Activated CD8-positive, alpha-beta memory T cell treated with anti-CD3 and anti-CD28 coated beads for 1 hour (primary cell): ENCODE measurements at places on chromosomes 7 and 10.

- no peak for DNase-seq
These were observed 67.5 kb downstream of the ALOX5 start for GRCh38 chr10:45441239-45442190.

GRCh38 chr7:119037941-119038340, 813.4 kb downstream of the ANKRD7 start:
- no peak for DNase-seq

- peak; percentile 3 for DNase-seq
These were observed at the start of gene SHTN1 for GRCh38 chr10:117005026-117005526. Gene SHTN1, minus strand, starts transcription at chr10:117005187. Its CDS starts 108 bp downstream, at chr10:117005079.

- DNase-seq: no peak
These were observed 23.7 kb downstream of the KCNH2 start for GRCh38 chr7:150954201-150954985.

DNA sequence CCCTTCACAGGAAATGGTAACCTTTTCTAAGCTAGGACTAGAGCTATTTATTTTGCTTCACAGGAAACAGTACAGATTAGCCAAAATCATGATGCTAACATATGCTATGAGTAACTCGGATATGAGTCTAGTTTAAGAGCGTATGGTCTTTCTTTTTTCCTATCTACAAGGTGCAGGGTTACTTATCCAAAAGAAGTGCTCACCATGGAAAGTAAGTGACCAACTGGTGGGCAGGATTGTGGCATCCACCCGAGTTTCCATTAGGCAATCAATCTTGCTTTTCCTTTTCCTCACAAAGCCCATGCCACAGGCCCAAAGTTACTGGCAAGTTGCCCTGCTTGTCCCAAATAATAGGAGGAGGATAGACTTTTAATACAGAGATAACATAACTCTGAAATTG, 765.1 kb upstream of the POM121L12 start:
- no peak for DNase-seq

GRCh38 chr7:88293866-88294265, 12.8 kb downstream of the STEAP4 start:
- DNase-seq: no peak

- DNase-seq: no peak
These were observed 1077.3 kb downstream of the KCNMA1 start for GRCh38 chr10:76560338-76560737.

- no peak for DNase-seq
These were observed 361.7 kb upstream of the SEMA3C start for GRCh38 chr7:81280531-81280930.
